Smooth muscle cell of the pulmonary artery (primary cell): ENCODE measurements at places on chromosomes 6 and 20. TPM values are rescaled to one million over a fixed set of nuclear protein-coding genes. Genes with fewer than 3 reads are reported as not detected.

The CTCFL gene
- total RNA-seq, result not detected in 2 replicates

The CFAP61 gene
- not detected in 2 replicates for total RNA-seq

The CTAGE9 gene
- not detected in 2 replicates for total RNA-seq

The MMS22L gene
- total RNA-seq, result 8.2 and 11.5 TPM in 2 replicates

The ENPP5 gene
- 0.07 and 3.6 TPM in 2 replicates for total RNA-seq

The CLPSL1 gene
- not detected in 2 replicates for total RNA-seq

The UBE2C gene
- total RNA-seq, result 2.1 and 7.9 TPM in 2 replicates

The EDN1 gene
- 23.8 and 24.9 TPM in 2 replicates for total RNA-seq

The FRK gene
- total RNA-seq, result 1.6 and 2.8 TPM in 2 replicates

The SLC22A16 gene
- not detected in 2 replicates for total RNA-seq

The MCM9 gene
- total RNA-seq, result 10.6 and 13.1 TPM in 2 replicates

The AGER gene
- total RNA-seq, result 0.30 and 0.33 TPM in 2 replicates

The SLCO4A1 gene
- total RNA-seq, result 0.13 and 0.30 TPM in 2 replicates

The KHDC1L gene
- total RNA-seq, result not detected in 2 replicates

The CST7 gene
- total RNA-seq, result not detected in 2 replicates

The REM1 gene
- total RNA-seq, result 0.07 and 4.0 TPM in 2 replicates

The PACSIN1 gene
- total RNA-seq, result 0.07 TPM in 1 of 2 replicates, not detected in the other

The TP53TG5 gene
- total RNA-seq, result 0.03 TPM in 1 of 2 replicates, not detected in the other

The DTD1 gene
- 40.1 and 48.6 TPM in 2 replicates for total RNA-seq

The ADGRF1 gene
- total RNA-seq, result not detected in 2 replicates

The TPMT gene
- 11.6 and 13.9 TPM in 2 replicates for total RNA-seq

The BAK1 gene
- 14.5 and 17.6 TPM in 2 replicates for total RNA-seq

The NDUFAF4 gene
- total RNA-seq, result 5.3 and 6.8 TPM in 2 replicates

The RIN2 gene
- 31.5 and 50.4 TPM in 2 replicates for total RNA-seq

The GNRH2 gene
- 0.26 and 0.43 TPM in 2 replicates for total RNA-seq

The VTA1 gene
- 53.1 and 57.6 TPM in 2 replicates for total RNA-seq

The PTK6 gene
- total RNA-seq, result 0.07 and 0.10 TPM in 2 replicates

The GPX5 gene
- not detected in 2 replicates for total RNA-seq

The PHF20 gene
- 43.9 and 53.5 TPM in 2 replicates for total RNA-seq

The SLC17A9 gene
- 21.0 and 25.4 TPM in 2 replicates for total RNA-seq

The HRH3 gene
- total RNA-seq, result not detected in 2 replicates

The PHACTR3 gene
- not detected in 2 replicates for total RNA-seq

The FNDC1 gene
- total RNA-seq, result 0.46 and 1.1 TPM in 2 replicates

The TREML1 gene
- not detected in 2 replicates for total RNA-seq

The HELZ2 gene
- total RNA-seq, result 42.8 and 56.6 TPM in 2 replicates

The DYNLT2 gene
- total RNA-seq, result 0.39 and 0.43 TPM in 2 replicates

The MCHR2 gene
- not detected in 2 replicates for total RNA-seq

The CUL7 gene
- 68.9 and 77.8 TPM in 2 replicates for total RNA-seq
